ENCODE measurements at places on chromosomes 12 and 14.

DNA sequence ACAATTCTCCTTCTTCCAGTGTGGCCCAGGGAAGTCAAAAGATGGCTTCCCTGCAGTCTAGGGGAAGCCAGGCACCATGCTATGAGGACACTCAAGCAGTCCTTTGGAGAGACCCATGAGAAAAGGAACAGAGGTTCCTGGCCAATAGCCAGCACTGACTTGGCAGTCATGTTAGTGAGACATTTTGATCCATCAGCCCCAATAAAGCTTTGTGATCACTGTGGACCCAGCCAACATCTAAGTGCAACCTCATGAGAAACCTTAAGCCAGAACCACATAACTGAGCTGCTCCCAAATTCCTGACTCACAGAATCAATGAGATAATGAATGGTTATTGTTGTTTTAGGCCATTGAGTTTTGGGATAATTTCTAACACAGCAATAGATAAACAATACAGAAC, 51.0 kb upstream of the NAP1L1 start:
- DNase-seq, result no peak

- no peak for DNase-seq
These were observed 59.2 kb downstream of the AACS start for GRCh38 chr12:125124320-125124966.

DNA sequence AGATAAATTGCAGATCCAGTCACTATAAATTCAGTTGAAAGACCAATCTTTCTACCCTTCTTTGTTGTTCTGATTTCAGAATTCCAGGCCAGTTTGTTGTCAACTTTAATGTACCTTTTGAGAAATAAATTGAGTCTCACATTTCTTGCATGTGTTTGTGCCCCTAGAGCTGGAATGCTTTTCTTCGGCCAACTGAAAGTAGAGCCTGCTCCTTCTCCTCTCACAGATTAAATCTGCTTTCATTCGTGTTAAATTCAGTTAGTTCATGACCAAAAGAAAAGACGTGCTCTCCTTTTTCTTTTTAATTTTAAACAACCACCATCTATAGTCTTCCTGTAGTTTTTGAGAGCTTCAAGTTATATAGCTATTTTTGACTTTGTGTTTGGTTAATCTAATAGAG, 22.9 kb downstream of the SOCS2 start:
- DNase-seq, result no peak

DNA sequence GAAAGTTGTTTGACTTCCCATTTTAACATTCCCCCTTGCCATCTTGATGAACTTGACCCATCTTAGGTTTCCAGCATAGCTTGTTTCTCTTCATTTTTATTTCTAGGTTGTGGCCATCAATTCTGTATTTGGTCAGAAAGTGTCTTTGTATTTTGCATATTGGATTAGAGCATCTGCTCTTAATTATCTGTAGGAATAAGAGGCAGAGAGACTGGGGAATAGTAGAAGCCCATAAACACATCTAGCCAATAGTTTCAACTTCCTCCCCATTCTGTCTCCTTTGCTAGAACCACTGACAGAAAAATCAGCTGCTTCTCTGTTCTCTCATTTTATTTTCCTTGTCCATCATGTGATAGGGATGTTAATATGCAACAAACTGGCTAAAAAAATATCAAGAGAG, 8.2 kb downstream of the SOCS2 start:
- no peak for DNase-seq

GRCh38 chr12:88207921-88208620, 66.0 kb downstream of the TMTC3 start:
- no peak for DNase-seq

- no peak for DNase-seq
These were observed 234.4 kb upstream of the SRRM4 start for GRCh38 chr12:118746960-118747359.

DNA sequence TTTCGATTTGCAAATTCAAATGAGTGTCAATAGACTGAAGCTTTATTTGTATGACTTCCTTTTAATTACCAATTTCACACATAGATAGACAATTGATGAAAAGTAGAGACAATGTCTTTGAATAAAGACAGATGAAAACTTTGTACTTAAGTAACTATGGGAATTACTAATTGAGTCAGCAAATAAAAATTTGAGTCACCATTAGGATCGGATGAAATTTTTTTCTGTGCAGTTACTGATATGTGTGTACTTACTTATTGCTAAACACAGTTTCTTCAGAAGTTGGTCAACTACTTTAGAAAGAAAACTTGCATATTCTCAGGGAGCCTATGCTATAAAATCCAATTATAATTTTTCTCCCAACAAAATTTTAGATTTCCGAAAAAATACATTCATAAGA, 224.9 kb upstream of the SLC16A7 start:
- no peak for DNase-seq

DNA sequence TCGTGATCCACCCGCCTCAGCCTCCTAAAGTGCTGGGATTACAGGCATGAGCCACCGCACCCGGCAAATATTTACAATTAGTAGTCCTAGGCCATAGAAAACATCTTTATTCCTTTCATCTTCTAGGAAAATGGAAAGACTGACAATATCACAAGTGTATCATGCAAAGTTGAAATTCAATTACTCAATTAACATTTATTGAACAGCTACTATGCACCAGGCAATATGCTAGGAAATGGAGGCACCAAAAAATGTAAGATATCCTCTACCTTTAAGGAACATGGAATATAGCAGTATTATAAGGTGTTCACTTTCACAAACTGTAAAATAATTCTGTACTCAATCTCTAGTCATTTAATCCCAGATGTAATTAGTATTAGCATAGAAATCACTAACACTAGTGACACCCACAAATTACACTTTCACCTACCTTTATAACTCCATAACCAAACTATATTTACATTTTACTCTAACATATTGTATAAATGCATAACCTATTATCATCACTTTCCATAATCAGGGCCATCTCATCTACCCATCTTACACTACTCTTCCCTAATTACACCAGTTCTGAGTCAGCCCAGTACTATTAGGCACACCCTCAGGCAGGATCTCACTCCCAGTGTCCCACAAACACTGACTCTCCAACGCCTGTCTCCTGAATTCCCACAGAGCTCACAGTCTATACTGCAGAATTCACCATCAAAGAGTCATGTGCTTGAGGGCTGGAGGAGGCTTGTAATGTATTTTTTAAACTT, 10.4 kb downstream of the CORO1C start:
- DNase-seq, result no peak

GRCh38 chr14:75439989-75440388, 12.2 kb downstream of the JDP2 start:
- no peak for DNase-seq

- DNase-seq, result no peak
These were observed 151.8 kb upstream of the FKBP4 start for GRCh38 chr12:2642896-2643425.

GRCh38 chr12:24741216-24741615, 207.7 kb downstream of the BCAT1 start:
- DNase-seq, result no peak

GRCh38 chr12:77005611-77006098, 59.7 kb downstream of the E2F7 start:
- DNase-seq, result no peak

GRCh38 chr12:77324763-77325468, 259.5 kb upstream of the E2F7 start:
- no peak for DNase-seq

DNA sequence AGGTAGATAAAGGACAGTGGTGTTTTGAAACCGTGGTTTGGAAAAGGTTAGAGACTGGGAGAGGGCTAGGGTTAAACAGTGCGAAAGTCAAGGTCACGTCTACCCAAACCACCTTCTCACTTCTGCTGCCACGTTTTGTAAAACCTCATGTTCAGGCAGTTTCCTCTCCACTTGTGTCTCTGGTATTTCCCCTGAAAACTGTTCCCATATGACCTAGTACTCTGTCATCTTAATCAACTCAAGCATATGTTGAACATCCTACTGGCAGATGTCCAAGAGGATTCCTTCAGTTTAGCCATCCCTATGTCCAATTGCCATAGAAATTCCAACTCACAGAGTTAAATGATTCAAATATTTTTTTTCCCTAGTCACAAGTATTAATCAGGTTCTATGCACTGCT, 17.4 kb downstream of the CLEC4C start:
- no peak for DNase-seq

DNA sequence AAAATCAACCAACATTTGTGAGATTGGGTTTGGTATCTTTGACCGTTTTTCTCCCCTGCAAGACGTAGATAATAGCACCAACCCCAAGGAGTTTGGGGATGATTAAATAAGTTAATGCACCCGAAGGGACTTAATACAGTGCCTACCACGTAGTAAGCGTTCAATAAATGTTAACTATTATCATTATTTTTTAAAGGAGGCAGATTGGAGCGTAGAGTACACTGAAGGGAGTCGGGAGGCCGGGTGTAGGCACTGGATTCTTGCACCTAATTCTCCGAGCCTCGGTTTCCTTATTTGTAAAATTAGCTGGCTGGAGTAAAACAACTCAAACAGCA, 367 bp upstream of the FRS2 start:
- DNase-seq, result no peak

- no peak for DNase-seq
These were observed 41.9 kb downstream of the TPH2 start for GRCh38 chr12:71980538-71980937.

- no peak for DNase-seq
These were observed 2.1 kb downstream of the PRPH start for GRCh38 chr12:49296836-49297694.

GRCh38 chr12:129550353-129550752, 353.5 kb downstream of the TMEM132D start:
- DNase-seq, result no peak

DNA sequence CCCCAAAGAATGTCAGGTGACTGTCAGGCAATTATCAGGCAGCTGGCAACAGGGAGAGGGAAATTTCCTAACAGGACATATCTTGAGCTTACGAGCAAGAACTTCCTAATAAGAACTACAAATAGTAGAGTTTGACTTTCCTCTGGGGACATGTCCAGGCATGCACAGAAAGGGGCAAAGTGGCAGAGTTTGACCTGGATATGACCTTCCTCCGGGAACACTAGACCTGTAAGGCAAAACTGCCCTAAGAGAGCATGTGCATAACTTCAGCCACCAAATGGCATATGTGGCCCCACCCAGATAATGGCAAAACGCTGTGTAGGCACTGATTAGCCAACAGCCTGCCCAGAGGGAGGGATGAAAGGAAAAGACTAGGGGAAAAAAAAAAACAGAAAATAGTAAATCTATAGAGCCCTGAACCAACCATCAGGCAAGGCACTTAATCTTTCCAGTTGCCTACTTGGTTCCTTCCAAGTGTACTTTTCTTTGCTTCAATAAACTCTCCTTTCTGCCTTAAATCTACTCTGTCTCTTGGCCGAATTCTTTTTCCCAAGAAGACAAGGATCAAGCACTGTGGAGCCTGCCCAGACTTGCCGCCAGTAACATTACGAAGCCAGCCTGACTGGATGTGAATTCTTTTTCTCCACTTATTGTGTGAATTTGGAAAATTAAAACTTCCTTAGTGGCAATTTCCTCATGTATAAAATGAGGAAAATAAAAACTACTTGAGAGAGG, 164.1 kb downstream of the SPTSSA start:
- no peak for DNase-seq

DNA sequence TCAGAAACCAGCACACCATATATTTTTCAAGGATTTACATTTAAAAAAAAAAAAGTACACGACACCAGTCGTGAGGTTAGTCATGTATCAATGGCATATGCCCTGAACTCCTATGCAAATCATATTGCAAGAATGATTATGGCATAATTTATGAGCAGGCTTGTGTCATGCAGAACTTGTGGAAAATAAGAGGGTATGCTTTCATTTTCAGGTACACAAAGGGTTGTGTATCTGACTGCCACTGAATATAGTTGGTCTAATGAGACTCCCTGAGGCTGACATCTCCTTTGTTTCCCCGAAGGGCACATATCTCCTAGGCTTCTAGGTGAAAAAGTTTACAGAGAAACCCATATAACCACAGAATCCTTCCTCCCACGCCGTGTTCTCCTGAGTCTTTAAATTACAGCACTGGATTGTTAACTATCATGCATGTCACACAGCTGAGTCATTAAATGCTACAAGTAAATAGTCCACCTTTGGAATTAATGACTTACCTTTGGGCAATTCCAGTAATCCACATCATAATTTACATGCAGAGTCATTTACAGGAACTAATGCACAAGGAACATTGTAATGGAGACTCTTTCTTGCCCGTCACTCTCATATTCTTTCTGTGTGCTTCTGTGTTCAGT, 356.7 kb upstream of the DIO2 start:
- peak; percentile 56 for DNase-seq

- DNase-seq, result no peak
These were observed 104.2 kb upstream of the LGR5 start for GRCh38 chr12:71335151-71335962.

DNA sequence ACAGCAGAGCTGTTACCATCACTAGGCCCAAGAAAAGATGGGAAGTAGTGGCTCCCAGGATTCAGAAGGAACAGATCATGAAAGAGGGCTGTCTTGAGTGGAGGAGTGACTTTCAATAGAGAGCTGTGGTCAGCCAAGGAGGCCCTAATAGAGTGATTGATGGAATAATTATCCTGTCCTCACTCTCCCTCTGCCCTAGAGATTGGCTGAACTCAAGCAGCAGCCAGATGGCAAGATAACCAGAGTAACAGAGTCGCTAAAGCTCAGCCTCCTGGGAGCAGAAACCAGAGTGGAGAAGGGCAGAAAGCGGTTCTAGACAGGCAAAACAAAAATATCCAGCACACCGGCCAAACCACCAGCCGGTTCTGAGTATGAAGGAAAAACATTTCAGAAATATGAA, 23.1 kb downstream of the GMFB start:
- no peak for DNase-seq

DNA sequence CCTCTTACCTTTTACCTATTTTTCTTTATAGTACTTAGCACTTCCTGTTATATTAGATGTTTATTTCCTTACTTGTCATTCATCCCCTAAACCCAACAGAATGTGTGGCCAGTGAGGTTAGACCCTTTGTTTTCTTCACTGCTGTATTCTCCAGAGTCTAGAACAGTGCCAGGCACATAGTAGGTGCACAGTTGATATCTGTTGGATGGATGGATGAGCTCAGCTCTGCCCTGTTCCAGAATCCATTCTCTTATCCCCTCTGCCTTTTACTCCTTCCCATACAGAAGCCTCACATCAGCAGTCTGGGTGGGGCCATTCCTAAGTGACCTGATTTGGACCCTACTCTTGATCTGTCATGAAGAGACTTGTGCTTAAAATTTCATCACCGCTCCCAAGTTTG, 94.5 kb upstream of the DACT1 start:
- no peak for DNase-seq

DNA sequence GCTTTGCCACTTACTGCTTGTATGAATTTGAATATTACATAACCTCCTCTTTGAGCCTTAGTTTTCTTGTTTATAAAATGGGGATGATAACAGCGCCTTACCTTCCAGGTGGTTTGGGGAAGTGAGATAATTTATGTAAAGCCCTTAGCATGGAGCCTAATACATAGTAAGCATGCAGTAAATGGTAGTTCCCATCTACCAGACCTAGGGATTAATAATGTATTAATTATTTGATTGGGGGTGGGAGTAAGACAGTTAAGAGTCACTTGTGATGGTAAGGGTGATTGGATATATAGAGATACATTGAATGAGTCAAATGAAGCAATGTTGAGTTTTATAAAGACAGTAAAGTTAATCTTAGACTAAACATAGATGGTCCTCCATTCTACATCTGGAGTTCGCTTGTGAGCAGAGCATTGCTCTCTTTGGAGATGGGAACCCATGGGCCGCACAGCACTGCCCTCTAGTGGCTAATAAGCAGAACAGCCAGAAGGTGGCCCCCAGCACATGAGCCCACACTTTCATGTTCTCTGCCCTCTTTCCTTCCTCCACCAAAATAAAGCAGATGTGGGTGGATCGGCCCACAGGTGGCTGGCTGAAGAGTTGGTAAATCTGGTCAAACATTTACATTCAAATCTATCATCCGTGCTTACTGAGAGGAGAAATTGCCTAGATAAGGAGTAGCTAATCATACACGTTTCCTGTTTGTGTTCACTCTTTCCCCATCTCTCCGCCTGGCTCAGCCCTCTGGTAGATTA, 26.5 kb upstream of the TAMALIN start:
- DNase-seq, result no peak

Measured in non-pigmented ciliary epithelial cell (primary cell).